ENCODE measurements at places on chromosomes 2 and 18.

DNA sequence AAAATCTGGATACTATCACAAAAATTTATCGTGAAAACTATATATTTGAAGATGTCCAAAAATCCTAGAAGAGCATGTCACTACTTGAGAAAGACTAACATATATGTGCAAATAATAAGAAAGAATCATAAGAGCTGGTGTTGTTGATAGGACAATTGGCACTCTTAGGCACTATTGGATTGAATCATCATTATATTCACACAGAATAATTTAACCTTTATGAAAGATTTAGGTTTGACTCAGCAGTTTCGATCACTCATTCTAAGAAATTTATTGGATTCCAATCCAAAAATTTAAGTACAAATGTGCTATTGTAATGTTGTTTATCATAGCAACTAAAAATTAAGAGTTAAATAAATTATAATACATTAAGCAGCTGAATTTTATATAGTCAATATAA, 503.6 kb downstream of the SPAG16 start:
- DNase-seq = no peak

- DNase-seq = no peak
These were observed 8.4 kb upstream of the AGBL5 start for GRCh38 chr2:27042985-27043634.

- DNase-seq = peak; percentile 1
These were observed 779.2 kb downstream of the CNTNAP5 start for GRCh38 chr2:124804014-124804940.

- no peak for DNase-seq
These were observed 418.8 kb downstream of the ARHGAP15 start for GRCh38 chr2:143548032-143548431.

GRCh38 chr2:71254776-71255175, 27.9 kb upstream of the PAIP2B start:
- no peak for DNase-seq

DNA sequence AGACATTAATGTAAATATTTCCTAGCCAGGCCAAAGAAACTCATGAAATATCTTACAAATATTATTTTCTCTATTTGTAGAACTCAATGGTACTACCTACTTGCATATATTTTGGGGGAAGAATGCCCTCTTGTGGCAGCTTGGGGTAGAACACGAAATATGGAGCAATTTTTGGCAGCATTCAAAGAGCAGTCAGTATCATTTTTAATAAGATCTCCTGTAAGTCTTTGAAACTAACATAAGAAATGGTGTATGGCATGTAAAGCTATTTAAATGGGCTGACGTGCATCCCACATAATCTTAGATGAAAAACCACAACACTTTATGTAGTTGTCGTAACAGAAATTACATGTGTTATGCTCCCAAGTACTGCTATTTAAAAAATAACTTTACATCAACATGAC, 62.3 kb upstream of the CCDC195 start:
- DNase-seq = peak; percentile 43

DNA sequence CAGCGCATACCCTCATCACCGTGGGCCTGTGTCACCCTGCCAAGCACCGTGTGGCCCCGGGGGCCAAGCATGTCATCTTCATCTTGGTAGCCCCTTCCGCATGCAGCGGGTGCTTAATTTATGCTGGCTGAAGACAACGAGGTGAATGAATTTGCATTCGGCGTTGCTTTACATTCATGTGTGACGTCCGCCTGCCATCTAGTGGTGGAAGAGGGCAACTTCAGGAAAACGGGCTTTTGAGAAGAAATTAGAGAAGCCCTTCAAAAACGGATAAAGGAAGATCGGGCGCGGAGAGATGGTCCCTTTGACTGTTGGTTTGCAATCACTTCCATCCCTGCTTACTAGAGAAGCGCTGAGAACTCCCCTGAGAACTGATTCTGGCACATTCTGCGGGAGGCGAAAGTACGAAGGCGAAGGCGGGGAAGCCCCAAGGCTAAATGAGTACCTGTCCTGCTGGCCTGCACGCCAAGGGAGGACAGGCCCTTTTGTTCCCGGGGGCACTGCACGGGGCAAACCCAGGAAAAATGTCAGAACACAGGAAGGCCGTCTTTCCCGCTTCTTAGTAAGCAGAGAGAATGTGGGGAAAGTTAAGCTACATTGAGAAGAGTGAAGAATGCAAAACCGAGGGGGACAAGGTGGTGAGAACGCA, 145.9 kb downstream of the ZNF516 start:
- DNase-seq = peak; percentile 60

DNA sequence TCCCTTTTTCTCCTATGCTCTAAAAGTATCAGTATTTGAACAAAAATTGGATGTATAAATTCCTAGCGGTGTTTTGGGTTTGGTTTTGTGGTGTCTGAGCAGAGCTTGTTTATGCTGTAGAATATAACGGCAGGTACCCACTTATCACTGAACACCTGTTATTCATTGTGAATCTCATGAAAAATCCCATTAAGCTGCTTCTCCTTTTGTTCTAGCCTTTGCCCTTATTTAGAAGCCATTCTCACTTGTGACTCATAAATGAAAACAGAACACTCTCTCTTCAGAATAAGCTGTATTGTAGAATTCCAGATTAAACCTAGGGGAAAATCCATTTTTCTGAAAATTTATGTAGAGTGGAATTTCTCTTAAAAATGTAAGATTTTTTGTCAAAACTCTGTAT, 104.0 kb downstream of the PRPF40A start:
- no peak for DNase-seq

GRCh38 chr2:132937629-132938028, 267.6 kb upstream of the LYPD1 start:
- DNase-seq = peak; percentile 25

DNA sequence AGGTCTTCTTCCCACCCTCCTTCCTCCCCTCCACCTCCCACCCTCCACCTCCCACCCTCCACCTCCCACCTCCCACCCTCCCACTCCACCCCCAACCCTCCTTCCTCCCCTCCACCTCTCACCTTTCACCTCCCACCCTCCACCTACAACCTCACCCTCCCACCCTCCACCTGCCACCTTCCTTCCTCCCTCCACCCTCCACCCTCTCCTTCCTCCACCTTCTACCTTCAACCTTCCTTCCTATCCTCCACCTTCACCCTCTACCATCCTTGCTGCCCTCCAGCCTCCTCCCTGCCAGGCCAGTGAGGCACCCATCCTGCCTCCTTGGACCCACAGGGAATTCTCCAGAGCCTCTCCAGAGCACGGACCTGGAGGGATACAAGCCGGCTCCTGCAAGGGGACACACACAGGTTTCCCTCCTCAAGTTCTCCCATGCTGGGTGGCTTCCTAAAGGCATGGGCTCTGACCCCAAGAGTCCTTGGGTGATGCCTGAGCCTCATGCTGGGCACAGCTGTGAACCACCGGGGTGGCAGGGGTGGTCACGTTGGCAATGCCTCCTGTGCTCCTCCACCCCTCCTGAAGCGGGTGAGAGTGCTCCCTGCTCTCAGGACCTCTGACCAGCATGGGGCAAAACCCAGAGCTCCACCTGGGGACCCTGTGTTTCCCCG, 293.0 kb downstream of the NDUFA10 start:
- DNase-seq = no peak

- peak; percentile 43 for DNase-seq
These were observed 99.0 kb downstream of the ZFP36L2 start for GRCh38 chr2:43127208-43127940.

DNA sequence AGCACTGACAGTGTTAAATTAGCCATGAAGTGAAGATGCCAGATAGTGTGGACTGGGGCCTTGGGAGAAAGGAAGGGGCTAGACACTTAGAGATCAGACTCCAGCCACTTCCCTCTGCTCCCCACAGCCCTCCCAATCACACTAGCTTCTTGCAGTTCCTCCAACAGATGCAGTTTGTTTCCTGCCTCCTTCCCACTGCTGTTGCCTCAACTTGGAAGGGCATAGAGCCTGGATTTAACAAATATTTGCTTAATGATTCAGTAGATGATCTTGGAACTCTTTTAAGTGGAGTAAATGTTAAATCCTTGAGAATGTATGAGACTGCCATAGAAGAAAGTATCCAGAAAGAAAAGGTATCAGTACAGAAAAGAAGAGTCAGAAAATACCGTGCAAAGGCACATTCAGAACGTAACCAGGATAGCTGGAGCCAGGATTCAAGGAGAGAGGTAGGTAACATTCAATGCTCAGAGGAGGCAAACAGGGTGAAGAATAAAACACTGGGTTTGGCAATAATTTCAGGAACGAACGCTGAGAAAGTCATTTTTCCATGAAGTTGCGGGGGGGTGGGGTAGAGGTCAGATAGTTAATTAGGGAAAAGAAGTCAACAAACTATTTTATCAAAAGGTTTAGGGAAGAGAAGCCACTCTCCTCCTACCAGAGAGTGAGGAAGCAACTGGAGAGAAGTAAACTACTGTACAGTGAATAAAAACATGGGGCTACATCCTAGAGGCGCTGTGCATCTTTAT, 1.3 kb upstream of the BZW1 start:
- peak; percentile 65 for DNase-seq

- DNase-seq = no peak
These were observed 51.8 kb downstream of the KCTD1 start for GRCh38 chr18:26496528-26496927.

DNA sequence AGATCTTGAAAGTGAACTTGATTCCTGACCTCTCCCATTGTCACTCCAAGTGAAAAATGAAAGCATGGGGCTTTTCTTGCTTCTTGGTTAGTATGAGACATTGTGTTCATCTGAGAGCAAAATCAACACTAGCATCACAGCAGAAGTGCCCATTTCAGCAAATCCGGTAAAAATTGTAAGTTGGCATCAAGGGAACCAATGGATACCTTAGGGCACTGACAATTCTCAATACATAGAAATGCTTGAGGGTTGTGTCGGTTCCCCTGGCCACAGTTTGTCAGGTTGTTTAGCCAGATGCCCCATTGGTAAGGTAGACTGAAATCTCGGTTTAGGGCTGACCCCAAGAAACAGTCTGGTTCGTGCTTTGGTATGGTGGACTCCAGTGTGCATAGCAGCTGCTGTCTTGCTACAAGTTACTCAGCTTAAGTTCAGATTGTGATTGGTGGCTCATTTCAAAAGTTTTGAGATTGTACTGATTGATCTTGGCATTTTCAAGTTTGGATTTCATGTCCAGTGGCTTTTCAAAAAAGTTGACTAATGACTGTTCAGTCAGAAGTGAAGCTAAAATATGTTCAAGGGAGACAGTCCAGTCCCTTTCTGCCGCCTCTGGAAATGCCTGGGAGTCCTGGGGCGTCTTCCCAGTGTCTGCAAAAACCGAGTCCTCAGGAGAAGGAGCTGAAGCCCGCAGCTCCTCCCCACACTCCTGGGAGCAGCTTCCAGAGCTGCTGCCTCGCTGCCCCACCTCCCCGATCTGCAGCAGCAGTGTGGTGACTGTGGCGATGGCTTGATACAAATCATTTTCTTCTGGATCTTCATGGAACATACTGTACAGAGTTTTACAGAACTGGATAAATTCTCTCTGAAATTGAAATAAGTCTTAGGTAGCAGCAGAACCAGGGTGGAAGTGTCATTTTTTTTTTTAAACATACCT, 5.6 kb downstream of the RPL31 start:
- DNase-seq = no peak

GRCh38 chr2:47269316-47270232, 114.5 kb upstream of the STPG4 start:
- peak; percentile 95 for DNase-seq

DNA sequence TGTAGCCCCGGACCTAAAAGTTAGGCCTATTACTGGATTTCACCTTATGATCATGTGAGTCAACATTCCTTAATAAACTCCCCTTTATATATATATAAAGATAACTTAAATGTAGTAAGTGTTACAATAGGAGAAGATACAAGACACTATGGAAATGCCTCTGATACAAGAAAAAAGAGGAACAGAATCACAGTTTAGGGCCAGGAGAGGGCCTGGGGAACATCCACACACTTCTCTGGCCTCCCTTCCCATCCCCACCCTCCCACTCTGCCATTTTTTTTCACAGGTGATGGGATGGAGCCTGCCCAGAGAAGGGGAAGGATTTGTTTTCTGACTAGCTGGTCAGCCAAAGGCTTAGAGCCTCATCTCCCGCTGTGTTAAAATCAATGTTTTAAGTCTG, 6.4 kb downstream of the CDC42EP3 start:
- DNase-seq = no peak

DNA sequence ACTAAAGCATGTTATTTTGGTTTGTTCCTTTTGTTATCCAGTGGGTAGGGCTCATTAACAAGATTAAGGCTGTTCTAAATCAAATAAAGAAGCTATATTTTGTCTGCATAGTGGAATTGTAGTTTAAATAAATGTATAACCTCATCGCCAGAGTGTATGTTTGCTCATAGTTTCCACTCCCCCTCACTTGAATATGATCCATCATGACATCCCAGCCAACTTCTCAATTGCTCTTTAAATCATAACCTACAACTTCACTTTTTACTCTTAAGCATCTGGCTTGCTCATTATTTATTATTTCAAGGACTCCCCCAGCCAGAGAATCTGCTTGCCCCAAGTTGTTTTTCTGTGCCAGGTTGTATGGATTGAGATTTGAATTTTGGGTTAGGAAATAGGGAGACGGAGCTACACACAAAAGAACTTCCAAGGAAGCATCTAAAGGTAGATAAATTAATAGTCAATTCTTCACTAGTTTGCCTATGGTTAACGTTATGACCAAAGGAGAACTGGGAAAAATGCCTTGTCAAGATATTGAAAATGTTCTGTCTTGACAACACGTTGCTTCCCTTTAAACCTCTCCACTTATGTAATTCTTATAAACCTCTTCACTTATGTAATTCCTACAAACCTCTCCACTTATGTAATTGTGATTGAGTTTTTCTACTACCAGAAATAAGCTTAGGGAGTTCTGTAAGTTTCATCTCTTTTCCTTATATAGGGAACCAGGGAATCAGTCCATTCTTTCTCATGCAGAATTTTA, 55.4 kb upstream of the UPP2 start:
- no peak for DNase-seq

DNA sequence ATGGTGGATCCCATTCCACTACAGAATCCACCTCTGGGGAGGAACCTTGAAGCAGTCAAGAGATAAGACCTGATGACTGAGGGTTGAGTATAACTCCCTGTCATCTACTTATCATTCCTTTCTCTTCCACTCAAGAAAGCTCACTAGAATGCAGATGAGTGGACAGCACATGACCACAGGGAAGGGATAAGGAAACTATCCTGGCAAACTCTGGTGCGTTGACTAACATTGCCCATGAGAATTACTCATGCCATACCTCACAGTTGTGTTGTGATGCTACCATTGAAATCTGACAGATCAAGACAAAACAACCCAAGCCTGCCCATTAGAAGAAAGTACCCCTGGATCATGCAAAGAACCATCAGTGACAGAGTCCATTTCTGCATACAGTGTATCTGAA, 26.5 kb downstream of the SLC16A14 start:
- no peak for DNase-seq

GRCh38 chr2:24512831-24513230, 21.8 kb downstream of the NCOA1 start:
- no peak for DNase-seq

- no peak for DNase-seq
These were observed 73.0 kb downstream of the MTCL1 start for GRCh38 chr18:8778386-8778785.

- DNase-seq = no peak
These were observed 17.4 kb upstream of the PAIP2B start for GRCh38 chr2:71244302-71244660.
